Activated CD8-positive, alpha-beta memory T cell treated with anti-CD3 and anti-CD28 coated beads for 4 hours (primary cell): ENCODE measurements at places on chromosomes 5 and 9.

DNA sequence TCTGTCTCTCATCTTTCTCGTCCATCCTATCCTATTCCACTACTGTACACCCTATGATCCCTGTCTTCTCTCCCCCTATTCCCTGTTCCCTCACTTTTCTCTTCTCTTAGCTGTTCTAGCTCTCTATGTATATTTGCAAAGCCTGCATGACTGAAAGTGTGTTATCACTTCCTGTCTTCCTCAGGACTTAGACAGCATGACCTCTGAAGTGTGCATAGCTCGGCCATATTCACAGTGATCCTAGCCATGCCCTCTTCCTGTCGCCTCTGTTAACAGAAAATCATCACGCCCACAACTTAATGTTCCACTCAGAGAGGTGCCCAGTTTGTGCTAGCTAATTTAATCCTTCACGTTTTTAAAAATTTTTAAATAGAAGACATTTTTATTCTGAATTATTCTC is 35.8 kb upstream of the CDH6 start:
- no peak for DNase-seq

GRCh38 chr9:69382135-69382534 is 57.1 kb downstream of the ENTREP1 start:
- no peak for DNase-seq

GRCh38 chr9:21429191-21429590 is 11.0 kb upstream of the IFNA1 start:
- DNase-seq: no peak

GRCh38 chr5:99104538-99105132 is 175.8 kb upstream of the CHD1 start:
- no peak for DNase-seq

GRCh38 chr9:125137200-125137599 is 6.1 kb downstream of the SCAI start:
- no peak for DNase-seq

DNA sequence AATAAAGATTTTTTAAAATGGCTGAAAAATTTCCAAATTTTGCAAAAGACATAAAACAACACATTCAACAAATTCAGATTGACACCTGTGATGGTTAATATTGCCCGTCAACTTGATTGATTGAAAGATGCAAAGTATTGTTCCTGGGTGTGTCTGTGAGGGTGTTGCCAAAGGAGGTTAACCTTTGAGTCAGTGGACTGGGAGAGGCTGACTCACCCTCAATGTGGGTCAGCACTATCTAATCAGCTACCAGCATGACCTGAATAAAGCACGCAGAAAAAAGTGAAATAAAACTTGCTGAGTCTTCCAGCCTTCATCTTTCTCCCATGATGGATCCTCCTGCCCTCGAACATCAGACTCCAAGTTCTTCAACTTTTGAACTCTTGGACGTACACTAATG is 868.0 kb upstream of the CTNND2 start:
- DNase-seq: no peak

DNA sequence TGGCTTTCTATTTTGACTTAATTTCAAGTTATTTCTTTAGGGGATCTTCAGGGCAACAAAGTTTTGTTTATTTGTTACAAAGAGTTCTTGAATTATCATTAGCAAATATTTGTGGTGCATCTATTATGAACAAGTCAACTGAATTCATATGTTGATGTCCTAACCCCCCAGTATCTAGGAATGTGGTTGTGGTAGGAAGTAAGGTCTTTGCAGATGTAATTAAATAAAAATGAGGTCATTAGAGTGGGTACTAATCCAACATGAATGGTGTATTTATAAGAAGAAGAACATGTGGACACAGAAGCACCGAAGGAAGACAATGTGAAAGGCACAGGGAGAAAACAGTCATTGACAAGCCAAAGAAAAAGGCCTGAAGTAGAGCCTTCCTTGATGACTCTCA is 474.0 kb upstream of the DAB2 start:
- DNase-seq: no peak

- no peak for DNase-seq
Observed at GRCh38 chr5:139210585-139210984, 12.4 kb upstream of the SIL1 start.

DNA sequence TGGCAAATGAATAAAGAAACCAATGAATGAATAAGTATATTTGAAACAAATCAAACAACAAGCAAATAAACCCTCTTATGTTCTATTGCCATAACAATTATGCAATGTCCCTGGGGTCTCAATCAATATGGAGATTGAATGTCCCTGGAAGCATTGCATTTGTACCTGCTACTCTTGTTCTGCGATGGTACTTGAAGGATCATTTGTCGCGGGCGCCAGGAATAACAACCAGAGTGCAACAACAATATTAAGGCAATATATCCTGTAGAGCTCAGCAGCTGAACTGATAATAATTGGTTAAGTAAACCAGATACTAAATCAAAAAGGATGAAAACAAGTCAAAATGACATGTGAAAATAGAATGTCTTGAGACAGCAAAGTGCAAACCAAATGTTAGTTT is 1001.9 kb upstream of the NUDT12 start:
- DNase-seq: no peak

GRCh38 chr9:136631038-136632000 is 31.4 kb upstream of the EGFL7 start:
- peak; percentile 48 for DNase-seq

DNA sequence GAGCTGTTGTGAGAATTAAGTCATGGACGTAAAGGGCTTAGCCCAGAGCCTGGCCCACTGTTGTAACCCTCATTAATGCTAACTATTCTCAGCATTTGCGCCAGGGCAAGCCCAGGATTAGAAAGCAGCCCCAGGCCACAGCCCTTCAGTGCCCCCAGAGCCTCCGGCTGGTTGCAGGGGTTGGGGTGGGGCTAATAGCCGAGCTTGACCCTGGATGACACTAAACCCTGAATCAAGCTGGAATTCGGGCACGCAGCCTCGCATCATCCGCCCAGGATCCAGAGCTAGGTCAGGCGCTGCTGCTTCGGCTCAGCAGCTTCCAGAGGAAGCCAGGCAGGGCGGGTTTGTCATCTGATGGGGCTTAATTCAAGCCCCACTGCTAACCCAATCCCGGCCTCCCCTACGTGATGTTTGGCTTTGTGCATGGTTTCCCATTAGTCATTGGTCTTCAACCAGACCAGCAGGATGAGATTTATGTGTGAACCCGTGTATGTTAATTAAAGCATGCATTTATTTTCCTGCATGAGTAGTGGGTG is 1.2 kb upstream of the MEGF9 start:
- no peak for DNase-seq
